Adrenal gland (tissue), 19 donors: ENCODE measurements at places on chromosomes 4 and X. TPM values are rescaled to one million over a fixed set of nuclear protein-coding genes. Genes with fewer than 3 reads are reported as not detected.

DNA sequence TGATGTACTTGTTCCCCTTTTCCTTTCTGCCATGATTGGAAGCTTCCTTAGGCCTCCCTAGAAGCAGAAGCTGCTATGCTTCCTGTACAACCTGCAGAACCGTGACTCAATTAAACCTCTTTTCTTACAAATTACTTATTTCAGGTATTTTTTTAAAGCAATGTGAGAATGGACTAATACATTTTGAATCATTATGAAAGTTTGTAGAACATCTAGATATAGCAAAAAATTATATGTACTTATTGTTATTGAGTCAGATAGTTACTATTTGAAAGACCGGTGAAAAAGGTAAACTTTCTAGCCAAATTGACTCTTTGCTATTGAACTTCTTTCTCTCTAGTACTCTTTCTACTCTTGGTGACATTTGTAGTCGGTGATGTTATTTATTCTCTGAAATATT, 777.3 kb upstream of the GALNTL6 start:
- H3K36me3 ChIP-seq: no peaks in the 10 kb centered on the region
- no peak overlapping the region for H3K27ac ChIP-seq
- no peaks in the 10 kb centered on the region for H3K4me1 ChIP-seq
- no peak for DNase-seq

The LEF1 gene
- 70.8 TPM for polyA plus RNA-seq

GRCh38 chr4:85368240-85368639, 106.7 kb upstream of the ARHGAP24 start:
- H3K27me3 ChIP-seq: no peaks in the 10 kb centered on the region
- no peak overlapping the region for H3K4me3 ChIP-seq
- H3K36me3 ChIP-seq: no peaks in the 10 kb centered on the region
- DNase-seq: no peak
- H3K27ac ChIP-seq: no peak overlapping the region

The PPEF1 gene
- polyA plus RNA-seq: 0.32 TPM

- DNase-seq: peak; percentile 23
- no peaks in the 10 kb centered on the region for H3K36me3 ChIP-seq
- H3K27me3 ChIP-seq: peaks cover 20% of the 10 kb centered on the region
- H3K4me3 ChIP-seq: no peak within 1 kb of the TSS
These were observed at the start of gene HHIP for GRCh38 chr4:144645631-144646522. TSS of gene HHIP (plus strand) at chr4:144646156. CDS start at chr4:144646676, 520 bp downstream.

DNA sequence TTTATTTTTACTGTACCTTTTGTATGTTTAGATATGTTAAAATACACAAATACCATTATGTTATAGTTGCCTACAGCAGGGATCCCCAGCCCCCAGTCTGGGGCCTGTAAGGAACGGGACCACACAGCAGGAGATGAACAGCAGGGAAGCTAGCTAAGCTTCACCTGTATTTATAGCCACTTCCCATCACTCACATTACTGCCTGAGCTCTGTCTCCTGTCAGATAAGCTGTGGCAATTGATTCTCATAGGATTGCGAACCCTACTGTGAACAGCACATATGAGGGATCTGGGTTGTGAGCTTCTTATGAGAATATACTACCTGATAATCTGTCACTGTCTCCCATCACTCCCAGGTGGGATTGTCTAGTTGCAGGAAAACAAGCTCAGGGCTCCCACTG, 73.9 kb downstream of the BMPR1B start:
- H3K36me3 ChIP-seq: no peaks in the 10 kb centered on the region
- no peak for DNase-seq
- no peak overlapping the region for H3K27ac ChIP-seq
- no peaks in the 10 kb centered on the region for H3K27me3 ChIP-seq
